CD8-positive, alpha-beta memory T cell (primary cell): ENCODE measurements at places on chromosomes 16 and 17. TPM values are rescaled to one million over a fixed set of nuclear protein-coding genes. Genes with fewer than 3 reads are reported as not detected.

DNA sequence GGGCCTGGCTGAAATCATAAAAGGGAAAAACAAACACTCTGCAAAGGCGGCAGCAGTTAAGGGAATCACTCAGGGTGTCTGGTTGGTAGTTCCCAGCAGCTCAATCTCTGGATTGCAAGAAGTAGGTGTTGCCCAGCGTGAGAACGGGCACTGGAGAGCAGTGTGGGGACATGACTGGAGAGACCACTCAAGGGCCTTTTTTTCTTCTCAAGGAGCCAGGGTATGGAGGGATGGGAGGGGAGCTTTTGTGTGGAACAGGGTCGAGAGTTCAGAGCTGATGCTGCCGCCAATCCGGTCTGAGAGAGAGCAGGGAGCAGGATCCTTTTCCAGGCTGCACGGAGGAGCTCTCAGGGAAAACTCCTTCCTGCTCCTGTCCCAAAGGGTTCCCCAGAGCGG, 15.2 kb downstream of the SCNN1B start:
- no peak for DNase-seq

- DNase-seq = no peak
These were observed 145.2 kb downstream of the WSCD1 start for GRCh38 chr17:6215071-6216035.

- no peak for DNase-seq
These were observed 19.5 kb upstream of the GAS7 start for GRCh38 chr17:10217916-10218315.

Gene ASPA
- not detected for total RNA-seq

GRCh38 chr16:56262551-56263245, 71.4 kb downstream of the GNAO1 start:
- no peak for DNase-seq

DNA sequence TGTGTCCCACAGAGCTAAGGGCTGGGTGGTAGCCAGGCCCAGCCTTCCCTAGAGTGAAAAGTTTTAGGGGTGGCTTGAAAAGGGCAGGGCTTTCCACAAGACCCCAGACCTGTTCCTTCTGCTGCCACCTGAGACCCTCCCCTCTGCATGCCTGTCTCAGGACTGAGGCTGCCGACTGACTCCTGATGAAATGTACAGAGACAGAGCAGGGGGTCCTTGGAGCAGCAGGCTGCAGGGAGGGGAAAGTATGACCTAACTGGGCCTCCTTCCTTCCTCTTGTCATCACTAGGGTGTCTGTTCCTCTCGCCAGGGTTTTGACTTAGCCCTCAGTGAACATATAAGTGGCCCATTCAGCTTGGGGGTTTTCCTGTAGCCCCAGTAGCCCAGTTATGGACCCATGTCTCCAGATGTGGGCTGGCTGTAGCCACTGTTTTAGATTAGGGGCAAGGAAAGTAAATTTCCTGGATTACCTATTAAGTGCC, 14.9 kb upstream of the NFATC3 start:
- DNase-seq = no peak

GRCh38 chr17:72545766-72546165, 424.9 kb downstream of the SOX9 start:
- DNase-seq = no peak

GRCh38 chr17:74335529-74336062, 9.6 kb downstream of the KIF19 start:
- no peak for DNase-seq

Gene ITGA2B
- total RNA-seq = 0.31 TPM

- no peak for DNase-seq
These were observed 1.4 kb upstream of the CTRB2 start for GRCh38 chr16:75208242-75208825.

GRCh38 chr16:51450909-51451308, 299.8 kb upstream of the SALL1 start:
- DNase-seq = no peak

GRCh38 chr16:23453338-23454052, 506 bp upstream of the COG7 start:
- DNase-seq = no peak

DNA sequence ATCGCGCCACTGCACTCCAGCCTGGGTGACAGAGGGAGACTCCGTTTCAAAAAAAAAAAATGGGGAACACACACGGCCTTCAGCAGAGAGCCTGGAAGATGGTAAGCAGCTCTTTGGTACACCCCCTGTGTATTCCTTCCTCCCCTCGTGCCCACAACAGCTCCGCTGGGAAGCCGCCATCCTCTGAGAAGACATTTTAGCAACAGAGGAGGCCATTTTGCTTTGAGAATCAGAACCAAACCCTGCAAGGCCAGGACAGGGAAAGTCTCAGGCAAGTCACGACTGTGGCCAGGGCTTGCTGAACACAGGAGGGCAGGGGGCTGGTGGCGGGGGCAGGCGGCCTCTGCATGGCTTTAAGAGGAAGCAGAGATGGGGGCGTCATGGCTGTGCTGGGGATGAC, 45.7 kb downstream of the SOCS1 start:
- DNase-seq = no peak

GRCh38 chr17:82205720-82206508, 6.7 kb downstream of the CCDC57 start:
- peak; percentile 78 for DNase-seq

DNA sequence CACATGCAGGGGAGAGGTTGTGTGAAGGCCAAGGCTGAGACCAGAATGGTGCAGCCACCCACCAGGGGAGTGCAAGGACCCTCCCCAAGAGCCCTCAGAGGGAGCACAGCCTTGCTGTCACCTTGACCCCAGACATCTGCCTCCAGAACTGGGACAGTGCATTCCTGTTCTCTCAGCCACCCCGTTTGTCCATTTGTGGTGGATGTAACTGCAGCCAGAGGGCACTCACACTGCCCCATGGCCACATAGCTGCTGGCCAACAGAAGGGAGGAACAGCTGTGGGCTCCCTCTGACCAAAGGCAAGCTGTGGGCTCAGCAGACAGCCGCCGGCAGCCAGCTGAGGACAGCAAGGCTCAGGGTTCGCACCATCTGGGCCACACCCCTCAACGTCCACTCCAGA, 49.8 kb upstream of the KLHDC4 start:
- DNase-seq = no peak

DNA sequence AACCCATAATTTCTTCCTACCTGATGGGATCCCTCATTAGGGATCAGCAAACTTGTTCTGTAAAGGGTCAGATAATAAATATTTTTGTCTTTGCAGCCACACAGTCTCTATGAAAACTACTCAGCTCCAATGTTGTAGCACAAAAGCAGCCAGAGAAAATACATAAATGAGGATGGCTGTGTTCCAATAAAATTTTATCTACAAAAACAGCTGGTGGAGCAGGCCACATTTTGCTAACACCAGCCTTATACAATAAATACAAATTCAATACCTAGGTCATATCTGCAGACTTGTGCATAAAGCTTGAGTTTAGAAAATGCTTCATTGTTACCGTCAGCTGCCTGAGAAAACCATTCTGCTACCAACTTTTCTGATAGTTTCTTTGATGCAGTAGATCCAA, 38.4 kb upstream of the INTS2 start:
- no peak for DNase-seq

DNA sequence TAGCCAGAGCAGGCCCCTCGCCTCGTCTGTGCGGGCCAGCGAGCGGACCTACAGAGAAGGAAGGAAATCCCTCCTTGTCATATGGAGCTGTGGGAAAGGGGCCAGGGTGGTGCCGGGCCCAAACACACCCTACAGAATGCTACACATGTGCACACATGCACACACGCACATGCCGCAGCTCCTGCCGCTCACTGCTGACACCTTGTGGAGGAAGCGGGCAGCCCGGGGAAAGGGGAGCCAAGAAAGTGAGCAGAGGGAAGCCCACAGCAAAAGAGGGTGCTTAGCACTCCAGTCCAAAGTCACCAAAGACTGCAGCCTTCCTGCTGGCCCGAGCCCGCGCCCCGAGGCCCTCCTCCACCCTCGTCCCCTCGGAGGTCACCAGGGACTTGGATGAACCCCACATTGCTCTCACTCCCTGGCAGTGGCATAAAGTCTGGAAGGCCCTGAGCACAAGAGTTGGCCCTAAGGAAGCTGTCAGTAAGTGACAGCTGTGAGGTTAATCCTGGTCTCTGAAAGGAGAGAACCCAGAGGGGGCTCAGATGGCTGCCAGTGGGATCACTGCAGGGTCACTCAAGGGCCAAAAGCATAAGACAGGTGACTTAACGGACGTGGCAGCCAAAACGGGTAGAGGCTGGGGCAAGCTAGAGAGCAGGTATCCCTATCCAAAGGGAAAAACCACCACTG, 68.2 kb downstream of the MYO18A start:
- DNase-seq = peak; percentile 49

Gene SDF2
- total RNA-seq = 51.4 TPM

- DNase-seq = no peak
These were observed 260 bp upstream of the CXCL16 start for GRCh38 chr17:4740025-4740351.

- DNase-seq = no peak
These were observed 6.2 kb upstream of the CENPT start for GRCh38 chr16:67853670-67854069.
